ENCODE measurements at places on chromosomes 1 and 21.

- no peak for DNase-seq
These were observed 46.3 kb downstream of the PRDM15 start for GRCh38 chr21:41832596-41833496.

GRCh38 chr1:34899906-34900305 lies 29.5 kb downstream of the DLGAP3 start:
- DNase-seq: no peak

DNA sequence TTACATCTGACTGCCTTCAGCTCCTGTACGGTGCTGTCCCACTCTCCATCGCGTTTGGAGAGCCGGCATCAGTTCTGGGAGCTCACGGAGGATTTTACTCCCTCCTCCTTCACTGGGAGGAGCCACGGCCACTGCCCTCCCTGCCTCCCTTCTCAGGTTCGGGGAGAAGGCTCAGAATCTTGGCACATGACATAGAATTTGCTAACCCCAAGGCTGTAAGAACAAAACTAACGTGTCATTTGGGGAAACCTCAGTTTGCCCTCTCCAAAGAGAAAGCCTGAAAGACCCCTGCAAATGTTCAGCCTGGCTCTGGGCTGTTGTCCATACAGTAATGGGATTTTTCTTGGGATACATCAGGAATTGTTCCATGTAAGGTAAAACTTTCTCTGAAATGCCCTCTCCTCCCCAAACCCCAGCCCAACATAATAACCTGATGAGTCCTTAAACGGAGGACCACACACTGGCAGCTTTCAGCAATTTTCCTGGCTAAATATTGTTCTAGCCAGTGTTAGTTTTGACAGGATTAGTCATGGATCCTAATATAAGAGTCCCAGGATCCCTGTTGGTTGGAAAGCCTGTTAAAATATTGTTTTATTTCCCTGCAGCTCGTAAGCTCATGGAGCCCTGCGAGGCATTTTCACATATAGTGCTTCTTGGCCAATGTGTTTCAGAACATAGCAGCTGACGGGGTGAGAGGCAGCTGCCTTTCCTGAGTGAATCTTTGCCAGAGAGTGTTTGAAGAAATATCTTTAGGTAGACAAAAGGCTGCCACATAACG lies 98.8 kb downstream of the RHOU start:
- DNase-seq: no peak

- no peak for DNase-seq
These were observed 33.8 kb upstream of the DISC1 start for GRCh38 chr1:231592809-231593208.

DNA sequence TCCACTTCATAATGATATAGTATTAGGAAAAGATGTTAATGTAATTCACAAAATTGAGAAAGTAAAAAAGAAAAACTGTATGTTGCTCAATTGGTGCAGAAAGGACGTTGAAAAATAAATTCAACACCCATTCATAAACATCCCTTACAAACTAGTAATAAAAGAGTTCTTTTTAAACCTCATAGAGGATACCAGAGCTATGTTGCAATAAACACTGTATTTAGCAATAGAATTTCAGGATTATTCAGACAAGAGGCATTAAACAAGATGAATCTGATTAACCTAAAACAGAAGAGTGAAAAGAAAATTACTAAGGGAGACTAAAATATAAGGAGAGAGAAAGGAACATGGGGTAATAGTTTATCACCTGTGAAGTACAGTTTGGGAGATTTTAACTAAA lies 154.8 kb downstream of the NTPCR start:
- DNase-seq: no peak

Measured in iPS-NIHi11 (cell line).